ENCODE measurements at places on chromosomes 1 and 21.
A peak's percentile ranks its signal among the peaks of the same experiment; 100 is the strongest.

GRCh38 chr21:25425156-25425555 lies 182.1 kb downstream of the MRPL39 start:
- DNase-seq, result no peak

- peak; percentile 11 for DNase-seq
Measured at GRCh38 chr1:227949954-227950734, 2.4 kb upstream of the WNT9A start.

DNA sequence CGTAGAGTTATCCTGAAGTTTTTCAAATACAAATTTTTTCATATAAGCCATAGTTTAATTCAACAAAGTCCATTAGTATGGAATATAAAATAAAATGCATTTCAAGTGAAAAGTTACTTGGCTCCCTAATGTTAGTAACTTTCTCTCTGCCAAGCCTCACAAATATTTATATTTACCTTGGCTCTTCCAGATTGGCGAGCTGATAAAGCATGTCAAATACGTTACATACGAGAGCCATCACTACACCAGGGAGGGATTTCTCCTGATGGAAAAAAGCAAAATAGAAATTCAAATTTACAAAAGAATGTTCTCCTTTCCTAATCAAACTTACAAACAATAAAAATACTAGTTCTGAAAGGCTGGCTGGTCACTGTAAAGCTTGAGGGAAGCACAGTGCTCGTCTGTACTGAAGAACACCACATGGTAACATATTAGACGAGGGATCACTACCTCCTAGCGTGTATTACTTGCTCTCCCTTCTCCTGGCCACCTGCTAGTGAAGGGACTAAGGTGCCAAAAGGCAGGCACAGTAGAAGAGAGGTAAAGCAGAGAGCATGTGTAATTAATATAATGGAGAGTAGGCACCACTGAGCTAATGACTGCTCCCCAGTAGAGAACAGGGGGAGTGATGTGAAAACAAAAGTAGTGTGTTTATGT lies 80.9 kb downstream of the USP24 start:
- no peak for DNase-seq

- peak; percentile 96 for DNase-seq
Measured at GRCh38 chr1:220046052-220046930, at the start of gene EPRS1. Gene EPRS1 (minus strand): TSS chr1:220046505. CDS start chr1:220046388, 117 bp downstream.

DNA sequence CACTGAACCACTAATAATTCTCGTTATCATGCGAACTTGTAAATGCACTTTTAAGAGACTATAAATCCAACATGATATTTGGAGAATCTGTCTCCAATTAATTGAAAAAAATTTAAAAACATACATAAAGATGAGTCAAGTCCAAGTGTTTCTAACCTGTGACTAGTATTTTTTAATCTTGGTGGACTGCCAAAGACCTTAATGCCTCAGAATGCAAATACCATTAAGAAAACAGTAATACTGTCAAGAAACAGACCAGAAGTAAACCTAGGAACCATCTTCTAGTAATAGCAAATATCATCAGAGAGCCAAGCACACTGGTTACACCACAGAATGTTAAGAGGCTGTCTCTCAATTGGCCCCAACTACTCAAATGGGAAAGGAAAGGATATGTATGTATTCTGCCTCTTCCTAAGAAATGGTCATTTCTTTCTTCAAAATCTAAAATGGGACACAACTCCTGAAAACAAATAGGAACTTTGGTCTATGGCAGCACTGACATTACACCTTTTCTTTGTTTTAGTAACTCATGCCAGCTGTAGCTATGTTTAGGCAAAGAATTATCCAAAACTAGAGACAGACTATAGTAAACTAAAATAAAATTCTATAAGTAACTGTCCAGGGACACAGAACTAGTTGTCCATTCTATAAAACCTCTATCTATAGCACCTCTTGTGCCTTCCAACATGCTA lies 15.8 kb downstream of the SCYL3 start:
- DNase-seq, result no peak

GRCh38 chr1:62228136-62228882 lies 33.7 kb downstream of the L1TD1 start:
- DNase-seq, result no peak

DNA sequence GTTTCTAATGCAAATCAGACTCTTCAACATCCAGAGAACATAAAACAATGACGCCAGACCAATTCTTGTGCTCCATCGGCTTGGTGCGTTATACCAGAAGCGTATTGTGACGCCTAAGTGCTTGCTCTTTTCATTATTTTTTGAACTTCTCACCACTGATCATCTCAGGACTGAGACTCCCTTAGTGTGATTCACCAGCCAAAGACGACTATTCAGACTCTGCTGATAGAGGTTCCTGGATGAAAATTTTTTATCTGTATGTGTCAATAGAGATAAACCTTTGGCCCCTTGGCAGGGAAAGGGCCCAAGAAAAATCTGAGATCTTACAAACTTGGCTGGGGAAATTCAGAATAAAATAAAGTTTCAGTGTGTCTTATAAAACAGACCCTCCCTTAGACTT lies 856 bp upstream of the GREM2 start:
- no peak for DNase-seq

- no peak for DNase-seq
Measured at GRCh38 chr1:231232870-231233734, 7.9 kb upstream of the GNPAT start.

GRCh38 chr1:198352975-198353695 lies 187.3 kb downstream of the ATP6V1G3 start:
- DNase-seq, result no peak

DNA sequence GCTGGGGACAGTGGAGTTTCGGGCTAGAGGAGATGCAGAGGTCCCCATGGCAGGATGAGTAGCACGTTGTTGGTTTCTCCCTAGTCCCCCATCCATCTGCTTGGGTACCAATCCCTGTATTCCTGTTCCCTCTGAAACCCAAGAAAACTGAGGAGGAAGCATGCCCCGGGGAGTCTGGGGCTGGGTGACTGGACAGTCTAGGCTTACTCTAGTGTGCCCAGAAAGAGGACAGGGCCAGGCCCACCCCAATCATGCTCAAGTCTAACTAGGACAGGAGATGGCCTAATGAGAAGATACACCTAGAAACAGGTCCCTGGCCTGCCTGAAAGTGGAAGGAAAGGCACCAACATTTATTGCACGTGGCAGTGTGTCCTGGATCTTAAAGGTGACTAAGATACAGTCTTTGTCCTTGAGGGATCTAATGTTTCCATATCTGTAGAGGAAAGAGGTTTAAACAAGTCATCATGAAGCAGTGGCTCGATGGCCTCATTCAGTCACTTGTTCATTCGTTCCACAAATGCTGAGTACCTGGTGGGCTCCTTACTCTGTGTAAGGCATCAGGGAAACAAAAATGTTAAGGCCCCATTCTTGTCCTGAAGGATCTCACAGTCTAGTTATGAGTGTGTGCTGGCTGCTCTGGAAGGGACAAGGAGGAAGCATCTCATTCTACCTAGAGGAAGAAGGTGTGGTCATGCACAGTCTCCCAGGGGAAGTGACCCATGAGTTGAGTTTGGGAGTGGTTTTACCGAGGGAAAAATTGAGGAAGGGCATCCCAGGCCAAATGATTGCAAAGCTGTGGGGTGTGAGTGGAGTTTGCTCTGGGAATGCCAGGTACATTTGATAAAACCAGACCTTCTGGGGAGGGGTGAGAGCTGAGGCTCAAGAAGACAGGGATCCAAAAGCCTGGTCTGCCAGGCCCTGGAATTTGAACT lies 10.0 kb downstream of the CDK18 start:
- no peak for DNase-seq

DNA sequence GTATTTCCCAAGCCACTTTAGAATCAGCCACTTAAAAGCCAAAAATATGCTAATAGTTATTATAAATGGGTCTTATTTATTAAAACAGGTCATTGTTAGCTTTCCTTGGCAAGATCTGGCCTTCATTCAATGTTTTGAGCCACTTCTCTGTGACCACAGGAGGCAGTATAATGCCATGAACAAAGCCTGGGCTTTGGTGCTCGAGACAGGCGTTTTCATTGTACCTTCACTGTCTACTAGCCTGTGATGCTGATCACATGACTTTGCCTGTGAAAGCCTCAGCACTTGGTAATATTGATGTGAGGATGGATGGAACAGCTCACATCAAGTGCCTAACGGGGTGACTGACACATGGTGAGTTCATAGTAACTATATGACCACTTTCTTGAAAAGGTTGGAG lies 217.0 kb downstream of the RWDD3 start:
- DNase-seq, result no peak

GRCh38 chr1:154463512-154463990 lies 38.5 kb upstream of the TDRD10 start:
- peak; percentile 46 for DNase-seq

DNA sequence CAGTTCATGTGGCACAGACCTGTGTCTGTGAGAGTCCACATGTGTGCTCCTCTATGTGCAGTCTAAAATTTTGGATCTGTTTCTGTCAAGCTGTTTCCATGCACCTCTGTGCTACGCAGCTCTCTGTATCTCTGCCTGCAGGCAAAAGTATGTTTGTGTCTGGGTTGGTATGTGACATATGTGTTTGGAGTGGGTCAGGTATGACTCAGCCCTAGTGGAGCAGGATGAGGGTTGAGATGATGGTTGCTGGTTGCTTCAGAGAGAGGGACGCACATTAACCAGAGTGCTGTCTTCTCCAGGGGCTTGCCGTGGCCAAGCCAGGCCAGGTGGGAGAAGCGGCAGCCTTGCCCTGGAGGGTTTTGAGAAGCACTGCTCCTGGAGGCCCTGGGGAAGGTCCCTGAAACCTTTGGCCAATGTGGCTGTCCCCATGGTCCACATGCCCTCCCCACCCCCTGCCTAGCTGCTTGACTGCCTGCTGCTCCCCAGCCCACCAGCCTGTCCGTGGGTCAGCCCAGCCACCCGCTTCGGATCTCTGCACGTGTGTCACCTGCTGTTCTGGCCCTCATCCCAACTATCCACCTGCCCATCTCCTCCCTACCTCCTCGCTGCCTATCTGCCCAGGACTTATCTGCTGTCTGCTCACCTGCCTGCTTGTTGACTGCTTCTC lies 4.1 kb upstream of the EVA1B start:
- no peak for DNase-seq

DNA sequence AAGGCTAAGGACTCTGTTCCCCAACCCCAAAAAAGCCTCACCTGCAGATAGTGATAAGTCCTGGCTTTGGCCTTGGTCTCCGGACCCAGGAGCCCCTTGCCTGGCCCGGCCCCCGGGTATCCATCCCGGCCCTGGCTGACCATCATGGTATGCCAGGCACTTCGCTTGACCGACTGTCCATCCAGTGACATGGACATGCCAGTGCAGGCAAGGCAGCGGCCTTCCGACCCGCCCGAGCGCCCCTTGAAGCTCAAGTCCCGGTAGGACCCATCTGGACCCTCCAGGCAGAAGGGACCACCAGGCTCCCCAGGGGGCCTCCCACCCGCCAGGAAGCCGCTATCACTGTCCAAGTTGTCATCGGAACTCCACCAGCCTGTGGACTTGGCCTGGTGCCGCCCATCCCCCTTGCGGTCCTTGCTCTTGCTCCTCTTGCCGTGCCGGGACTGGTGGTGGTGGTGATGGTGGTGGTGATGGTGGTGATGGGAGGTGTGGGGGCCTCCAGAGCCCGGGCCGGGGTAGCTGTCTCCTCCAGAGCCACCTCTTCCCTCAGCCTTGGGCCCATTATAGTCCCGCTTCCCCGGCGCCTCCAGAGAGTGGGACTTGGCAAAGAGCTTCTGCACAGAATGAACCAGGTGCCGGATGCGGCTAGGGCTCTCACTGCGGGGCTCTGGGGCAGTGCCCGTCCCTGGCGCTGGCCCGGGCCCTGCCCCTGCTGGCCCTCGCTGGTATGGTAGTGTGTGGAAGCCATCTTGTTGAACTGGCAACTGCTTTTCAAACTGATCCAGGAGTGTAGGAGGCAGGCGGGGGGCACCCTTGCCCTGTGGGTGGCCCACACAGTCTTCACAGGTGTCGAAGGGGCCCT lies 25.0 kb downstream of the DLGAP3 start:
- DNase-seq, result no peak

- no peak for DNase-seq
Measured at GRCh38 chr1:200428482-200429205, 18.8 kb upstream of the ZNF281 start.

DNA sequence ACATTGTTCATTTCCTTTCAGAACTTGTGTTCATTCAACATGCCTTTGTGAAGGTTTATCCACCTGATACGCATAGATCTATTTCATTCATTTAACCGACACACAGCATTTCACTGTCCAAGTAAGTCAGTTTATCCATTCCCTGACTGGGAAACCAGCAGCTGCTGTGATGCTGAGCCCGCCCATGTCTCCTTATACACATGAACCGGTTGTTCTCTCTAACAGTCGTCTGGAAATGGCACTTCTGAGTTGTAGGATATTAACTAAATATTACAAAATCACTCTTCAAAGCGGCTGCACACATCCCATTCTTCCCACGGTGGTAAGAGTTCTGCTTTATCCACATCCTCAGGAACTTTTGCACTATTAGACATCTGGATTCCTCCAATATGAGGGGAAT lies 71.1 kb downstream of the NPHP4 start:
- DNase-seq, result no peak

DNA sequence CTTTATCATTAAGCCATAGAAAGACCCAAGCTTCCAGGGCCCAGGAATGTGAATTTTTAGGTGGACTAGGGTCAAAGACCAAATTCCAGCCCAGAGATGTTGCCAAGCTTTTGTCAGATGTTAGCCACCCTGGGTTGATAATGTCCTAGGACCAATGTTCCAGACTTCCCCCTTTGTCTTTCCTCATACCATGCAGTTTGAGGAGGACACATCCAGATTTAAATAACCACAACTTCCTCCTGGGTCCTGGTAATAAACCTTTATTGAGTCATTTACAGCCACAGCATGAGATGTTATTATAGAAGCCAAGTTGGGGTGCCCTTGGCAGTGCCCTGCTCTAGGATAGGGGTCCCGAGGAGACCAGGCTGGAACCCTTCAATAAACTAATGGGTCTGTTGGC lies 5.9 kb downstream of the TNR start:
- DNase-seq, result no peak

DNA sequence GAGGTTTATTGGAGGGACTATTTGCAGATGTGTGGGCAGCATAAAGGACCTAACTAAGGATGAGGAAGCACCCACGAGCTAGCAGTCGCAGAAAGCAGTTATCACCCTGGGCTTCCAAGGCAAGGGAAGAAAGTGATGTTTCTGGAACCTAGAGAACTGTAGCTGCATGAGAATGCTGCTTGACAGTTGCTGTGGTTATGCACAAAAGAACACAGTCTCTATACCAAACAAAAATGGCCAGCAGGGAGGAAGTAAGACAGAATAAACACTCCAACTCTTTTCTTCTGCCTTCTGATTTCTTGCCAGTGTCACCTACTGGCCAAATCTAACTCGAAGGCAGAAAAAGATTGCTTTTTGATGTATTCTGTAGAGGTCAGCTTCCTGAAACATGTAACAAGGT lies 190.2 kb downstream of the RASAL2 start:
- no peak for DNase-seq

GRCh38 chr1:23657659-23658275 lies 33.8 kb upstream of the RPL11 start:
- no peak for DNase-seq
